Stimulated activated CD4-positive, alpha-beta T cell treated with anti-CD3 and anti-CD28 coated beads, TNF-alpha, amount 100 ng/mL, for 4 hours (primary cell): ENCODE measurements at places on chromosomes 4 and X.

DNA sequence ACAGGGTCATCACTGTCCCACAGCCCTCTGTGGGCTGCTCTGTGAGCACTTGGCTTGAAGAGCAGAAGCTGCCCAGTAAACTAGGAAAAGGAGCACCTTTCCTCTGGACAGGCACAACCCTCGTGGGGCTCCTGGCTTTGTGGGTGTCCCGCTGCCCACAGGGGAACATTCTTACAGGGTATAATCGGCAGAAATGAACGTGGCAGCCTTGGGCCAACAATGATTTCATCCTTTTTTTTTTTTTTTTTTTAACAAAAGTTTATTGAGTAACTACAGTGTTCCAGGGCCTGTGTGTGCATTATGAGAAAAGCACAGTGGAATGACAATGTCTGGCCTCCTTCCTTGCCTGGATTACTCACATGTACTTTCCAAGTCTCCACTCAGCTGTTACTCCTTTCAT is 197.2 kb downstream of the PDGFC start:
- DNase-seq: no peak

GRCh38 chr4:177687117-177687516 is 244.9 kb upstream of the AGA start:
- no peak for DNase-seq

DNA sequence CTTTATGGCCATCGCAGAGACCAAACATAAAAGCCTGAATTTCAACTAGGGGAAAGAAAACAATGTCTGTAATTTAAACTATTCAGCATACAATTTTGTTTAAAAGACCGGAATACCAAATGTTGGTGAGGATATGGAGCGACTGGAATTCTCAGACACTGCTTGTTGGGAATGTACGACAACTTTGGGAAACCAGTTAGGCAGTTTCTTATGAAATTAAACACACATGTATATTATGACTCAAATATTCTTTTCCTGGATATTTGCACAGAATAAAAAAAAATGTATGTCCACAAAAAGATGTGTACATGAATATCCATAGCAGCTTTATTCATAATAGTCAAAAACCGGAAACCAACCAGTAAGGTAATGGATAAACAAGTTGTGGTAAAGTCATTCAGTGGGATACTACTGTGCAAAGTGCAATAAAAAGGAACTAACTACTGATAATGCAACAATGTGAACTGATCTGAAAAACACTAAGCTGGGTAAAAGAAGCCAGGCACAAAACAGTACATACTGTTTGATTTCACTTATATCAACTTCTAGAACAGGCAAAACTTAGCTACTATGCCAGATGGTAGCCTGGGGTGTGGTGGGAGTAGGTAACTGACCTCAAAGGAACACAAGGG is 152.7 kb upstream of the FTHL17 start:
- no peak for DNase-seq

GRCh38 chr4:171594293-171594692 is 218.9 kb upstream of the GALNTL6 start:
- no peak for DNase-seq

DNA sequence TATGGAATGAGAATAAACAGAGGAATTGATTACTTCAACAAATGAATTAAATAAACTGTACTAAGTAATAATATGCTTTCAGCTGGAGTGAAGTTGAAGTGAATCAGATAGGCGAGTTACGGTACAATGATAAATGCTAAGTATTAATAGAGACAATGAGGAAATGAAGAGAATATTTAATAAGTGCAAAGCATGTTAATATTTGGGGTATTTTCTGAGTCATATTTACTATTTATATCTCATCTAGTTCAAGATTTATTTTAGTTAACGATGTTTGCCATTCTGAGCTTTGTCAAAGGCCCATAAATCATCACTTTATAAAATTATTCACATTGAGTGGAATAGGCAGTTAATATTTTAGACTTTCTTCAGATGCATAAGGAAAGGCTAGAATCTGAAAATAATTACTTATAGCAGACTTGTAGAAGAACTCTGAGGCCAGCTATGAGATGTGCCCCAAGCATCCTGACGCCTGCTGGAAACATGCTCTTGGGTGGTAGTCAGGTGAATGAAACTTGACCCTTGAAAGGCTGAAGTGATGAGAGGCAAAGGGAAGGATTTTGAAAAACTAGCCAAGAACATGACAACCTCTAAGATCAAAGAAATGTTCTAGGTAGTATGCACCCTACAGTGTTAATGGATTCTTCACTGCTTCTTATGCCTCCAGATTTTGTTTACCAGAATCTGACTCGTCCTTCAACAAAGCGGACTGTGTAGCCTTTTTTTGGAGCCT is 133.8 kb upstream of the STIM2 start:
- no peak for DNase-seq

DNA sequence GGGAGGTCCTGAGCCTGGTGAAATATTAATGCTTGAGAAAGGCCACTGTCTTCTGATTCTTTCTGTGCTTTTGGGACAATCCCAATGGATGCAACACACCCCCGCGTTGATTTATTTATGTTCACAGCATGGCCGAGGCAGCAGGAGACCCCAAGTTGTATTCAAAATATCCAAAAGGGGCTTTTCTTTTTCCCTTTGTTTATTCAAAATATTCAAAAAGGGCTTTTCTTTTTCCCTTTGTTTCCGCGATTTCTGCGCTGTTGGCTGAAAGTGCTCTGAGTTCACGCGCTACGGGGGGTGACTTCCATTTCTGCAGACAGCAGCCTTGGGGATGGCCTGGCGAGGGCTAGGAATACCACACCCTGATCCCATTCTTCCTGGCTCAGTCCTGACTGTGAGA is 59.5 kb upstream of the PPP2R3B start:
- no peak for DNase-seq

DNA sequence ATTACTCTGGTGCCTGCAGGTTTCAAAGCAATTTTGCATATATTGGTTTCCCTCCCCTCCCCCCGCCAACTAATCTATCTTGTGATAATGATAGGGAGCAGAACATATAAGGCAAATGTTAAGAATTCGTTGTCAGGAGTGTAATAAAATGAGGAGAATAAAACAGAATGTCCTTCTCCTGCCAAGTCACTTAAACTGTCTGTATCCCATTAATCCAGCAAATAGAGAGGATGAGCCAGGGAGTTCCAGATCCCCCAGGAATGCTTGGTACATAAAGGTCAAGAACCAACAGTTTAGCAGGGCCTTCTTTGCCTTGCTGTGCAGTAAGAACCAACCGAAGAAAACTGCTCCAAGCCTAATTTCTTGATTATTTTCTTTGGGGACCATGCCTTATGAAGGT is 141.4 kb downstream of the AMELX start:
- no peak for DNase-seq

DNA sequence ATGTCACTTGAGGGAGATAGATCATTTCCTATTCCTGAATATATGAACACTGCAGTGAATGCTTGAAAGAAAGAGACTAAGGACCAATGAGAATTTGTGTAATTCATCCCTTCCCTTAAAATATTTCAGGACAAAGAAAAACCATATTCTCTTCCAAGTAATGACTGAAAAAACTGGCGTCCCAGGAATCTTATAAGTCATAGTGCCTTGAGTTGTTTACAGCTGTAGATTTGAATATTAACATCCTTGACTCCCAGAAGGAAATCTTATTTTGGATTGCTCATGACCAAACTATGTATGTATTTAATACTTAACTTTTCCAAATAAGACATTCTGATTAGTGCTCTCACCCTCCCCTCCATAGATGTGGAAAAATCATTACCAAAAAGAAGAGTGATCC is 55.5 kb downstream of the CLDN22 start:
- DNase-seq: no peak

DNA sequence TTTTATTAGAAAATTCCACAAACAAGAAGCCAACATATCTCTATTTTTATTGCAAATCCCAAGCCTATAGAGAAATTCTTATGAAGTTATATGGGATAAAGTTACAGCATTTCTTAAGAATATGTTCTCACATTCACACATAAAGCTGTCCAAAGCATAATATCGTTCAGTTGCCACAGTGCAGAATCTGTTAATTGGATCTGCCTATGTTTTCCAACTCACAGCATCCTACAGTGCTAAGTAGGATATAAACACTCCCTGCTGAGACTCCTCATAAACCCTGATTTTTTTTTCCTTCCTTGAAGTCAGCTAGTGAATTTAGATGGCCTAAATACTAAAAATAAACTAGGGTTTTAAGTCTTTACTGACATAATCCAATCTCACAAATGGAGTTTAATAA is 307.9 kb downstream of the PDGFC start:
- no peak for DNase-seq

GRCh38 chr4:88674979-88675378 is 22.6 kb downstream of the NAP1L5 start:
- DNase-seq: no peak

DNA sequence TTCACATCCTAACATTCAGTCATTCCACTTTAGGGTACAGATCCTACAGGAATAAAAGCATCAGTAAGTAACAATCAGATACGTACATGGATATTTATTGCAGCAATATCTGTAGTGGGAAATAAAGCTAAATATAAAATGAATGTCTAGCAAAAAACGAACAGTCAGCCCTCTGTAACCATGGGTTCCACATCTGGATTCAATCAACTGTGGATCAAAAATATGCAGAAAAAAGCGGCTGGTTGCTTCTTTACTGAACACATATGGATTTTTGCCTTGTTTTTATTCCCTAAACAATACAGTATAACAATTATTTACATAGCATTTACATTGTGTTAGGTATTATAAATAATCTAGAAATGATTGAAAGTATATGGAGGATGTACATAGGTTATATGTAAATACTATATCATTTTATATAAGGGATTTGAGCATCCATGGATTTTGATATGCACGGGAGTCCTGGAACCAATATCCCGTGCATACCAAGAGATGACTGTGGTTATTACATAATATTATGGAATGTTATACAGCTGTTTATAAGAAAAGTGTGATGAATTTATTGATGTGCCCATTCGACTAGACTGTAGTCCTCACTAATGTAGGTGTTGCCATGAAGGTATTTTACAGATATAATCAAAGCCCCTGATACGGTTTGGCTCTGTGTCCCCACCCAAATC is 132.8 kb downstream of the ARHGEF9 start:
- no peak for DNase-seq

GRCh38 chrX:153382563-153383482 is 18.3 kb downstream of the PNMA6E start:
- no peak for DNase-seq

GRCh38 chrX:129553619-129554288 is 13.7 kb downstream of the OCRL start:
- DNase-seq: no peak

DNA sequence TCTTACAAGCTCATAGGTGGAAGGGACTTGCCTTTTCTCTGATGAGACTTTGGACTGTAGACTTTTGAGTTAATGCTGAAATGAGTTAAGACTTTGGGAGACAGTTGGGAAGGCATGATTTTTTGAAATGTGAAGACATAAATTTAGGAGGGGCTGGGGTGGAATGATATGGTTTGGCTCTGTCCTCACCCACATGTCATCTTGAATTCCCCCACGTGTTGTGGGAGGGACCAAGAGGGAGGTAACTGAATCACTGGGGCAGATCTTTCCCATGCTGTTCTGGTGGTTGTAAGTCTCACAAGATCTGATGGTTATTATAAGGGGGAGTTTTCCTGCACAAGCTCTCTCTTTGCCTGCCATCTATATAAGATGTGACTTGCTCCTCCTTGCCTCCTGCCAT is 777.9 kb downstream of the CENPC start:
- DNase-seq: no peak

DNA sequence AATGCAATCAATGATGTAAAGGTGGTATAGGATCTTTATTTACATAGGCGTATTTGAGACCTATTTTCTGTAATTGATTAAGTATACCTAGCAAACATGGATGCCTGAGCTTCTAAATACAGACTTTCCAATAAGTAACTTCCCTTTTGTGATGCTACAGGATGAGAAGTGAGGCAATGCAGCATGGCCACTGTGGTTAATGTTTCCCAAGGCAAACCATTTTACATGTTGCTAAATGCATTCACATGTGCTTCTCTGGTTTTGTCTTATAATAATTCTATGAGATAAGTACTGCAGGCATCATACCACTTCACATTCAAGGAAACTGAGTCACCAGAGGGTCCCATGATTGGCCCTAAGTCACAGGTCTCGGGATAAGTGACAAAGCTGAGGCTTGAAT is 35.7 kb upstream of the NKX3-2 start:
- DNase-seq: no peak

DNA sequence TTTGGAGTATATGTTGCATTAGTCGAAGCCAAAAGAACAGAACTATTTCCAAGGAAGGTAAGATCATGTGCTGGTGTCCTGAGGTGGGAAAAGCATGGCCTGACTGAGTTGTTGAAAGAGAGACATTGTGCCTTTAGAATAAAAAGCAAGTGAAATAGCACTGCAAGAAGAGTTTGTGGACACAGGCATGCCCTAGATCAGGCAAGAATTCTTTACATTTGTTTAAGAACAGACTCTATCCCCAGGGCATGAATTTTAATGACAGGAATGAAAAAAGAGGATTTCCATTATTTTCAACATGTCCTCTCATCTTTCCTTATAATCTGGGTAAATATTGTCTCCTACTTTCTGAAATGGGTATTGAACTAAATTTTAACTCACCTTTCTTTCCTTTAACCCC is 516.2 kb upstream of the GALNT7 start:
- no peak for DNase-seq

- DNase-seq: no peak
Measured at GRCh38 chrX:29947225-29947624, 268.1 kb upstream of the MAGEB2 start.

DNA sequence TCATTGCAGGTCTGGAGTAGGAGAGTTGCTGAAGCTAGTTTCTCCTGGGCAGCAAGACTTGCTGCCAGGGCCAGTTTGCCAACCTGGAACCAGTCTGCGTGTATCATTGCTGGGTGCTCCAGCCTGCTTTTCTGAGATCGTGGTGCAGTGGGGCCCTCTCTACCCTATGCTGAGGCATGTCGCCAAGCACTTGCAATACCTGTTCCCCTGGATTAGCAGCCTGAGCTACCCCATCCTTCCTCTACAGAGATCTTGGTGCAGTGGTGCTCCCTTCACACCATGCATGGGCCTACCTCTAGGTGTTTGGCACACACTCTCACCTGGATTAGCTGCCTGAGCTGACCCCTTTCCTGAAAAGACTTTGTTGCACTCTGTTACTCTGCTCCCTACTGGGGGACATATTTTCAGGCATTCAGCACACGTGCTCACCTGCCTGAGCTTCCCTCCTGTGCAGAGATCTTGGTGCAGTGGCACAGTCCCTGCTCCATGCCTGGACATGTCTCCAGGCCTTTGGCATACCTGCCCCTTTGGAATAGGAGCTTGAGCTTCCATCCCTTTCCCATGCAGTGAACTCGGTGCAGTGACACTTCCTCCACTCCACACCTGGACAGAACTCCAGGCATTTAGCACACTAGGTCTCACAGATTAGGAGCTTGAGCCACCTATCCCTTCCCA is 133.7 kb upstream of the CXCL13 start:
- no peak for DNase-seq

GRCh38 chrX:24145303-24146186 is 4.0 kb upstream of the ZFX start:
- no peak for DNase-seq

GRCh38 chrX:10474510-10474909 is 145.9 kb downstream of the MID1 start:
- DNase-seq: no peak

GRCh38 chr4:73868206-73869129 is 725 bp upstream of the CXCL1 start:
- no peak for DNase-seq

- no peak for DNase-seq
Measured at GRCh38 chrX:110414679-110415439, 56.2 kb downstream of the RTL9 start.

- DNase-seq: no peak
Measured at GRCh38 chr4:145847764-145848163, 90.9 kb downstream of the ZNF827 start.

GRCh38 chrX:28756647-28757046 is 169.4 kb downstream of the IL1RAPL1 start:
- DNase-seq: no peak

- DNase-seq: no peak
Measured at GRCh38 chr4:6680372-6681034, 13.2 kb upstream of the S100P start.
